ENCODE measurements at places on chromosomes 7 and 10.

GRCh38 chr10:46526682-46527038 lies 29.8 kb downstream of the GPRIN2 start:
- DNase-seq: peak; percentile 9

GRCh38 chr10:200405-200804 lies 65.2 kb downstream of the ZMYND11 start:
- no peak for DNase-seq

DNA sequence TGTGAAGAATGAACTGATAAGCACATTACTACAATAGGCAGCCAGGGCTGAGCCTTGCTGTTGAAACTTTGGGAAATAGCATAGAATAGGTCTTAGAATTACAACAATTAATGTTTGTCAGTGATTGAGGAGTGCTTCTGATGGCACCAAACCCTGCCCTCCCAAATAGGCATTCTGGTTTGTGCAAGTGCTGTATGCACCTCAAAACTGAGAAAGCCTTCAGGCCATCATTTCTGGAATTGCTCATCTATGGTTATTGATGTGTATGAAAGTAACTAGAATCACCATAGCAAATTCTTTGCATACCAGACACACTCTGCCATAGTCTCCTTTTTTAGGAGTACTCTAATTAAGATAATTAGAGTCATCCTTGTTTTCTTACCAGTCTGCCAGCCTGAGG lies 585.0 kb upstream of the MBL2 start:
- no peak for DNase-seq

DNA sequence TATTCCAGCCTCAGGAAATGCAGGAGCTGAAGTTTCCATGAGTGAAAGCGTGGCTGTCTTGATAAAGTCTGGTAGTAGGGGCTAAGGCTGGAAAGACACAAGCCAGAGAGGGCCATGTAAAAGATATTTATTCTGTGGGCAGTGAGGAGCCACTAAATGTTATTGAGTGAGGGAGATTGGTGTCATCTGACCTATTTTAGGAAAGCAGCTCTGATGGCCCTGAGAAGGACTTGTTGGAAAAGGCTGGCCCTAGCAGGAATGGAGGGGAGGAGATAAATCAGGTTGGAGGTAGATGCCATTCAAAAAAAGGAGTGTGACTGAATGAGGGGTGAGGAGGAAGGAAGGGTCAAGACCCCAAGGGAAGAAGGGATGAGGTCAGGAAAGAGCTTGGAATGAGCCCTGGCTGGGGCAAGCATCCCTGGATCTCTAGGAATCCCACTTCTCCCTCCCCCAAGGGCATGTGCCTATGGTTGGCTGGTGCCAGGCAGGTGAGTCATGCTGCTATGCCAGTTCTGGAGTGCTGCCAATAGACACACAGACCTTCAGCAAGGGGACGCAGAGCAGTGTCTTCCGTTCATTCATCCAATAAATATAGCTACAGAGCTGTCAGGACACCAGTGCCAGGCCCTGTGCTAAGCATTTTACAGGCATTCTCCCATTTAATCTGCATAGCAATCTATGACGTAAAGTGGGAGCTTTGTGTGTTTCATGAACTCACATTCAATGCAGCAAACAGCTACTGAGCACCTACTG lies 2.0 kb downstream of the ANKRD2 start:
- no peak for DNase-seq

DNA sequence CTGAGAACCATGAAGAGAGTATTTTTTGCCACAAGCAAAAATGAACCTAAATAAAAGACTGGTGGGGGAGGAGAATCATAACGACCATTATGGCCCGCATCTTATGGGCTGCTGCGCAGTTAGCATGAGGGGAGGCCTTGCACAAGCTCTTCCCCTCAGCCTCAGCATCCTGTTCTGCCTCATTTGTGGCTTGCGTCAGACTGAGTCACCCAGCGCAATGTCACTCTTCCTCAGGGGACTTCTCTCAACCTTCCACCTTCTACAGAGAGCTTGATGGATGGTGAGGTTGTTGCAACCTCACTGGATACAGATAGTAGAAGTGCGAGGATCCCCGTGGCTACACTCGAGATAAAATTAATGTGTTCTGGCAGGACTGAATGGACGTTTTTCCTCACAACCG lies 16.8 kb upstream of the GPR15LG start:
- peak; percentile 67 for DNase-seq

GRCh38 chr10:16941870-16942269 lies 124.6 kb upstream of the RSU1 start:
- DNase-seq: no peak

DNA sequence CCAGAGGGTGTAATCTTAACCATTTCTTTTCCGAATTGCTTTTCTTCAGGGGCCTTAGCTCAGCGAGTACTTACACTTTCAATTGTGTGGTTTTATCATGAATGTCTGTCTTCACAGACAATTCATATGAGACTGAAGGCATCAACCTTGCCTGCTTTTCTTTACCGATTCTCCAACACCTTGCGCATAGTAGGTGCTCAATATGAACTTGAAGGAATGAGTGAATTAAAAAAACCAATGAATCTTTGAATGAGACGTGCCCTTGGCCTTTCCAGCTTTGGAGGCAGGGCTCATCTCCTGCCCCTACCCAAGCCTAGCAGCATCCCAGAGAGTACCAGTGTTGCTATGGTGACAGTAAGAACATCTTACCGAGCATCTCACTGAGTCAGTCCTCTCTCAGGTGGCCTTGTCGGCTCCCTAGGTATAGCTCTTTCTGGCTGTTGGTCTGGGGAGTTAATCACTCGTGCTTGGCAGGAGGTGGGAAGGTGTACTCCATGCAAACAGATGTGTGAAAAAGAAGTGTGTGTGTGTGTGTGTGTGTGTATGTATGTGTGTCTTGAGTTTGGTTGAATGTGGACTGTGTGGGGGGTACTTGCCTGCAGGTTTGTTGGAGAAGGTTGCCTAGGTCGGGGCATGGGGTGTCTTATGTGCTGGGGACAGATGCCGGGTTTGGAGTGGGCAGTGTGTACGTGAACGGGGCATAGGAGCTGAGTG lies 107.7 kb downstream of the C10orf105 start:
- no peak for DNase-seq

- no peak for DNase-seq
These were observed 70.2 kb downstream of the USP6NL start for GRCh38 chr10:11541296-11541695.
